ENCODE measurements at places on chromosomes 12 and 14.

DNA sequence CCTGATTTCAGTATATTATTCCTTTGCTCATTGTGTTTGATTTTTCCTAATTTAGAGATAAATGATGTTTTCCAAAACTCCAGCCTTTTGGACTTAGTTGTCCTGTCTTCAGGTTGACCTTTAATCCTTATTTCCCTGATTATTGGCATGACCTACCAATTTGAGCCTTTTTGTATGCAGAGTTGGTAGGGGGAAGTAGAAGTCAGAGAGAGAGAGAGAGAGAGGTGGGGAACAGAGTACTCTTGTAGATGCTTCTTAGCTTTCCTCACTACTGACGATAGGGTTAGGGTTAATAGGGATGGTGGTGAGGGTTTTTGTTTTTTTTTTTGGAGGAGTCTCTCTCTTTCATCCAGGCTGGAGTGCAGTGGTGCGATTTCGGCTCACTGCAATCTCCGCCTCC, 38.6 kb downstream of the TBC1D15 start:
- no peak for DNase-seq

DNA sequence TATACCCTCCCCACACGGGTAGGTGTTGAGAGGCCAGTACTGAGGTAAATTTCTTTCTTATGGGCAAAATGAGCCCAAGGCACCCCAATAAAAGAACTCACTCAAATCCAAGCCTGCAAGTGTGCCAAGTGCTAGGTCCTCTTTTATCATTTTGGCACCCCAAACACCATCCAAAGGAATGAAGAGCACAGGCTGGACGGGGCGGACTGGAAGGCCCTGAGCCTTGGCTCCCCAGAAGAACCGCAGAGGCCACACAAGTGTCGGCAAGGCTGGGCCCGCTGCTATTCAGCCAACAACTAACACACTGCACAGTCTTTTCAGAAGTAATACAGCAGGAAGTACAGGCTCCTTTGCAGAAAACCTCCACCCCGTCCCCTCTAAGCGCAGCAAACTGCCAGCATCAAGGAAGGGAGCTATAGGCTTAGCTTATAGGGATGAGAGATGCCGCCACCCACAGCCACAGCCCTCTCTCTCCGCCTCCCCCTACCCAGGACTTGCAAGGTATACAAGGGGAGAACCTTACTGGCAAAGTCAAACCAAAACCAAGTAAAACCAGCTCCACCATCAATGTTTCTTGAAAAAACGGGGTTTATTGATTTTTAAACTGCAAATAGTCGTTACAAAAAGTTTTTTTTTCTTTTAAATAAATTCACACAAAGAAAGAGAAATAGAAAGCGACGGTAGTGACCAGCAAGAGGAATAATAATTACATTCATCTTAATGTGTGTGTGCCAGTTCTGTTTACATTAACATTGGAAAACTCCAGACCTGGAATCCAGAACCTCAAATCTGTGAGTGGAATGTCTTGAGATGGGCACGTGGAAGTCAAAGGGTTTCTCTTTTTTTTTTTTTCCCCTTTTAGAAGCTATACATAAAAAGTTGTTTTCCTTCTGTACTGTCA, 5.5 kb downstream of the ZFP36L1 start:
- no peak for DNase-seq

DNA sequence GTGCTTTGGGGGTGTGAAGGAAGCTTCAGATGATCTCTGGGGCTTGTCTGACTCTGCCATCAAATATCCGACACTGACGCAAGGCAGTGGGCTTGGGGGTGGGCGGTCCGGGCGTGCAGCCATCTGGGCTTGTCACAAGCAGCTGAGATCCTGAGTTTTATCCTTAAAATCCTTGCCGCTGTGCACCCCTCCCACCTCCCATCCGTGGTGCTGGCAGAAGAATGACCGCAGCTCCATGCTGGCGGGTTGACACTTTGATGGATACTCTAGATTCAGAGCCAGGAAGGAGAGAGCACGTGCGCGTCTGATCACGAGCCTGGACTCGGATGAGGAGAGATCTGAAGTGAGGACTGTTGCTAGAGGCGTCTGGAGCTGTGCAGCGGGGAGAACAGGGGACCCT, 3.0 kb downstream of the ZFYVE21 start:
- DNase-seq: no peak

- DNase-seq: peak; percentile 55
These were observed 3.3 kb downstream of the PXN start for GRCh38 chr12:120261951-120262851.

DNA sequence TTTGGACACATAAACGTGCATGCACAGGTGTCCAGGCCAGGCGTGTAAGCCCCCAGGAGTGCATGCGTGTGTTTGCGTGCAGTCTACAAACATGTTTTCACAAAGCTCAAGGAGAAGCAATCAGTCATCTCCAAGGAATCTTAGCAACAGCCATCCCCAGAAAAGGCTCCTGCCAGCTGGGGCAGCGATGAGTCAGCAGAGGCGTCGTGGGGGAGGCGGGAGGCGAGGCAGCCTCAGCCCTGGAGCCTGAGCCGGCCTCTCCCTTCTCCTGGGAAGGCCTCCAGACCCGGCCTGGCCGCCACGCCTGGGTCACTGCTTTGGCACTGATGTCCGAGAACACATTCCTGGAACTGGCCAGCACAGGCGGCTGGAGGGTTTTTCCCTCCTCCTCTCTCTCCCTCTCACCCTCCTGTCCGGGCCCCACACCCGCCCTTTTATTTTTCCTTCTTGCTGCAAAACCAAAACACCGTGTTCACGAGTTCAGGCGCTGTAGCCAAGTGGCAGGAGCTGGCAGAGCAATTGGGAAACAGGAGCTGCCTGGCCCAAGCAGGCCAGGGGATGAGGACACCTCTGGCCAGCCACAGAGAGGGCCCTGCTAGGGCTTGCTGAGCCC, 92.7 kb downstream of the LRRC74A start:
- peak; percentile 99 for DNase-seq

DNA sequence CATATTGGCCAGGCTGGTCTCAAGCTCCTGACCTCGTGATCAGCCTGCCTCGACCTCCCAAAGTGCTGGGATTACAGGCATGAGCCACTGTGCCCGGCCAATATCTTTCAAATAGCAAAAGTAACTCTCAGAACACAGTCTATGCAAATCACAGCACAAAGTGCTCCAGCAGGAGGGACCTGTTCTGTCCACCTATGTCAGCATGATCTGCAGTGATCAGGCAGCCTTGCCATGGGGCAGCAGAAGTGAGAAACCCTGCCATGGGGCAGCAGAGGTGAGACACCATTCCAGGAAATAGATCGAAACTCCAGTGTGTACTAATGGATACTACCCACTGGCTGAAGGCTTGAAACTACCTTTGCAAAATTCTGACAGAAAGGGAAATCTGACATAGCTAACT, 78.5 kb upstream of the EIF5 start:
- no peak for DNase-seq
